NCI-H446 (cell line): ENCODE measurements at places on chromosomes 6 and 20.

DNA sequence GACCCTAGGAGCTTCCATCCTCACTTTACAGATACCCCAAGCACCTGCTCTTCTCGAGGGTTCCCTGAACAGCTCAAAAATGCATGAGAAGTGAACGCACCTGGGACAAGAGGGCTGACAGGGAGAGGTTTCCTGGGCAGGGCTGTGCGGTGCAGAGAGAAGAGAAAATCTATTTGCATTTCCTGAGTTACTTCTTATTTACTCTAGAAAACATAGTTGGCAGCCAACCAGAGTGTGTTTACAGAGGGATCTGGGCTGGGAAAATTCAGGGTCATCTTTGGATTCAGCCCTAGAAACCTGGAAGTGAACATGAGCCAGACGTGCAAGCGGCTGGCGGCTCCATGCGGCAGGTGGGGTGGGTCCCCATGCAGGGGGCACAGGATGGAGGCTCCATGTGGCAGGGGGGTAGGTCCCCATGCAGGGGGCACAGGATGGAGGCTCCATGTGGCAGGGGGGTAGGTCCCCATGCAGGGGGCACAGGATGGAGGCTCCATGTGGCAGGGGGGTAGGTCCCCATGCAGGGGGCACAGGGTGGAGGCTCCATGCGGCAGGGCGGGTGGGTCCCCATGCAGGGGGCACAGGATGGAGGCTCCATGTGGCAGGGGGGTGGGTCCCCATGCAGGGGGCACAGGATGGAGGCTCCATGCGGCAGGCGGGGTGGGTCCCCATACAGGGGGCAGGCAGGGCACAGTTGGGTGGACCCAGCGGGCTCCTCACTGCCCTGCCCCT is 342.0 kb downstream of the TAF4 start:
- no peak for DNase-seq

DNA sequence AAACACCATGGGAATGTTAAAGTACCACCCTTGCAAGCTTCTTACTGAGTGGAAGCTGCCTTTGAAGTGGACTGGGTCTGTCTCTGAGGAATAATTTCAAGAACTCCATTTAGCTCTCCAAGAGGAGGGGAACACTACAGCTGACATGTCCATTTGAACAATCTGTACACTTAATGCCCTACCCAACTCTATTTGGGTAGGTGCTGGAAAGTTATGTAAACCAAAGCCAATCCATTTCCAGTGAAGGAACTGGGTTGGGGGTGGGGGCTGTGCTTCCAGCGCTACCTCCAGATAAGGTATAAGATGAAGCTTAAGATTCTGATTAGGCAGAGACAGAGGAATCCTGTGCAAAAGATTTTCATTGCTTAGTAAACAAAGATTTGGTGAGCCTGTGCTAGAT is 122.0 kb downstream of the TCP11 start:
- no peak for DNase-seq

- DNase-seq: no peak
Measured at GRCh38 chr6:120590611-120591010, 743.7 kb downstream of the TBC1D32 start.

DNA sequence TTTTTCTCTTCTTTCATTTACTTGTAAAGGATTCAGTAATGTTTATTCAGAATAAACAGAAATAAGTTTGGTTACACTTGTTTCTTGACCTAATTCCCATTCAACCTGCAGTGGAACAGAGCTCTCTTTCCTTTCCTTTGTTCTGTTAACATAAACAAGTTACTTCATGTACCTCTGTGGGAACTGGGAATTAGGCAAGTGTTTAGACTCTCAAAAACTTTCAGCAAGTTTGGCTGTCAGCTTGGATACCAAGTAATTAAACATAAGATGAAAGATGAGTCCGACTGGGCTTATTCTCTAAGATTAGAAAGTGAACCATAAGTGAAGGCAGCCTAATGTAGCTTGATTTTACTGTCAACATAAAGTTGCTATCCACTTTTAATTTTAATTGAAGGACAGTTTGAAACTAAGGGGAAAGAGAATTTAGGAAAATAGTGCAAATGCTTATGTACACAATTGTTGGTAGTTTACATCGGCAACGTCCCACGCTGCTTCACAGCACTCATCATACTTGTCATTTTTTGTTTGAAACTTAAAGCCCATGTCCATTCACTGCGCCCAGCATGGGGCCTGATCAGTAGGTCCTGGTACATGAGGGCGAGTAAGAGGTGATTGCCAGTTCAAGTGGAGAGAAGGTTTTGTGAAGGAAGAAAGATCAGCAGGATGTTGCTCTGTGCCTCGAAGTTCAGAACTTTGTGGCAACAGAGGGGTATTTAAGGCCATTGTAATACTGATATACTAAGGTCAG is 113.0 kb downstream of the PLEKHG1 start:
- DNase-seq: no peak

GRCh38 chr20:64038224-64038564 is 2.2 kb downstream of the C20orf204 start:
- DNase-seq: no peak

GRCh38 chr20:63104312-63105181 is 97.8 kb upstream of the BHLHE23 start:
- DNase-seq: no peak
